ENCODE measurements at places on chromosomes 1 and 21. TPM values are rescaled to one million over a fixed set of nuclear protein-coding genes. Genes with fewer than 3 reads are reported as not detected.

DNA sequence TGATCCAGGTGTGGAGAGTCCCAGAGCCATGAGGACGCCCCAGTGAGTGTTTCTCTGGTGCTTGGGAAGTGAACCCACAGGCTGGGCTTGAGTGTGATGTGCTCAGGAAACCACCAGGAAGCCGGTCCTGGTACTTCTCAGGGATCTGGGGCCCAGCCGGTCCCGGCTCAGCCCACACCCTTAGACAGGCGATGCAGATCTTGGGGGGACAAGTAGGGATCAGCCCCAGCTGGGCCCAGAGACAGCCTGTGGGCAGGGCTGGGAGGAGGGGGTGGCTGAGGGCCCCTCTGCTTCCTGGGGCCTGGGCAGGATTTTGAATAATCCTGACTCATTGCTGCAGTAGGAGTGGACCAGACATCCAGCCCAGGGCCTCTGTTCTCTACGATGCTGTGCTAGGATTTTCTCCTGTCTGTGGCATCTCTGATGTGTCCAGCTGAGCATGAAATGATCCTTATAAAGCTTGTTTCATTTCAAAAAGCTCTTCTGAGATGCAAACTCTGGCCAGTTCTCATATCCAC is 698.0 kb downstream of the PTPRU start:
- DNase-seq, result no peak

DNA sequence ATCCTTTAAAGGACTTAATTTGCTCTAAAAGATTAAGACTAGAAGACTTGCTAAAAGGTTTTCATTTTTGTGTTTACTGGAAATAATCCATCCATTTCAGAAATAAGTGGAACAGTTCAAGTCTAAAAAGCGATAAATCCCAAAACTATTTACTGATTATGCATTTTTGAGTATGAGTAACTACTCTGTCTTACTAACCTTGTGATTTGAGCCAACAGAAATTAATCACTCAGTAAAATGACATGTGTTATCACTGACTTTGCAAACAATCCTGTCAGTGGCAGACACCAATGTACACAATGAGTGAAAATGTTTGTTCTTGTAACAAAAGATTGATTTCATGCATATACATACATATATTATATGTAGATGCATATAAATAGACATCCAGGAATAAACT is 218.0 kb downstream of the DENND1B start:
- DNase-seq, result no peak

GRCh38 chr1:177032434-177032833 is 132.1 kb downstream of the ASTN1 start:
- no peak for DNase-seq

- DNase-seq, result no peak
These were observed 2.0 kb upstream of the ST3GAL3 start for GRCh38 chr1:43705334-43705733.

DNA sequence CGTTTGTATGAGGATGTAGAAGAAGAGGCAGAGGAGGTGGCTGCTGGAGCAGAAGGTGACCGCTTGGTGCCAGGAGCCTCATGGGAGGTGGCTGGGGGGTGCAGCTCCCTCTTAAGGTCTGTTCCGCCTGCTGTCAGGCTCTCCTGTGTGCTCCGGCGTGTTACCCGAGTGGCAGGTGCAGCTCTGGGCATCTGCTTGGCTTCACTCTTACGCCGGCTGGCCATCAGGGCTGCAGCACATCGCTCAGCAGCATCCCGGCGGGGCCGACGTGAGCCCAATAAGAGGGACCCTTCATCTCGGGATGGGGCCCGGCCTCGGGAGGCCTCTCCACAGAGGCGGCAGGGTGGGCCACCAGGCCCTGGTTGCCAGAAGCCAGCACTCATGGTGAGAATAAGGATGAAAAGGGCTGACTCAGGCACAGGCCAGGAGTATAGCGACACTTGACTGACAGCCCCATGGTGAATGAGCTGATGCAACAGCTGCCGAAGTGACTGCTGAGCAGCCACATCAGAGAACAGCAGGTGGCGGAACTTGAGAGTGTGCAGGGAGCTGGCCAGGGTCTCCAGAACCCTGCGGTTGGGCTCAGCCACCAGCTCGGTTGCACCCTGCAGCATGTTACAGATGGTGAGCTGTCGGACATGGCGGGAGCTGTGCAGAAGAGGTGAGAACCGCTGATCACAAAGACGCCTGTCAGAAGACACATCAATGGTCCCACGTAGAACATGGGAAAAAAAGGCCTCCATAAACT is 17.5 kb downstream of the LRRC41 start:
- DNase-seq, result no peak

The PDC gene
- total RNA-seq, result not detected

- no peak for DNase-seq
These were observed 19.9 kb downstream of the LCE3E start for GRCh38 chr1:152546704-152547103.

GRCh38 chr1:8427493-8427892 is 109.6 kb downstream of the SLC45A1 start:
- DNase-seq, result no peak

The MAP3K7CL gene
- 2.0 TPM for total RNA-seq

The ISG15 gene
- total RNA-seq, result 11.6 TPM

The CD101 gene
- 1.8 TPM for total RNA-seq

GRCh38 chr1:57839067-57839466 is 415.2 kb upstream of the DAB1 start:
- no peak for DNase-seq

GRCh38 chr1:12402842-12403241 is 173.0 kb downstream of the VPS13D start:
- no peak for DNase-seq

DNA sequence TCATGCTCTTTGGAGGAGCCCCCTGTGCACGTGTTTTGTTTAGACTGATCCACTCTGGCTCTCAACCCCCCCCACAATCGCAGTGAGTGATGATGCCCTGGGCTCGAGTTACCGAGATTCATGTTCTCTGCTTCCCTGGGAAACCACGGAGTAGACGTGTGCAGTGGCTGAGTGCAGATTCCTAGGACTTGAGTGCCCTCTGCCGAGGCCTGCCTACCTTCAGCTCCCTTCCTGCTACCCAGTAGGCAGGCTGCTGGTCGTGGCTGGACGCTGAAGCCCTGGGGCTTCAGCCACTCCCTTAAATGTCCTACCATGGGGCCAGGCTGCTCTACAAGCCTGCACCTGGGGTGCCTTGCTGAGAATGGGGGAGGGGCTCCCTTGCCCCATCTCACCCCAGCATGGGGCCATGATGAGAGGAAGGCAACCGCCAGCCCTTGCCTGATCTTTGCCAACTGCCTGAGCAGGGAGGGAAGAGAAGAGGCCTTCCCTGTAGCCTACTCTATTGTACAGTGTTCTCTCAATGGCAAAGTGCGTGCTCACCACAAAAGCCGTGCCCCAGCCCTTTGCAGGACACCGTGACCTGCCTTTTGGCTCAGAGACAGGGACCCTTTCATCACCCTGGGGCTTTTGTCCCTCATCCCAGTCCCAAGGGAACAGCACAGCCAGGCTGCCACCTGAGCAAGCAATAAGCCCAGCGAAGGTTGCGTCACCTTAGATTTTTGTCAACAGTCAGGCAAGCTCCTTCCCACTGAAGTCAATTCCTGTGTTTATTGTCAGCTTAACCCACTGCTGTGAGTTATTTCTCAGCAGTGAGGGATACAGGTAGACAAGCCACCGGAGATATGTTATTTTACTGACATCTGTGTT is 4.1 kb upstream of the GRIK3 start:
- no peak for DNase-seq

DNA sequence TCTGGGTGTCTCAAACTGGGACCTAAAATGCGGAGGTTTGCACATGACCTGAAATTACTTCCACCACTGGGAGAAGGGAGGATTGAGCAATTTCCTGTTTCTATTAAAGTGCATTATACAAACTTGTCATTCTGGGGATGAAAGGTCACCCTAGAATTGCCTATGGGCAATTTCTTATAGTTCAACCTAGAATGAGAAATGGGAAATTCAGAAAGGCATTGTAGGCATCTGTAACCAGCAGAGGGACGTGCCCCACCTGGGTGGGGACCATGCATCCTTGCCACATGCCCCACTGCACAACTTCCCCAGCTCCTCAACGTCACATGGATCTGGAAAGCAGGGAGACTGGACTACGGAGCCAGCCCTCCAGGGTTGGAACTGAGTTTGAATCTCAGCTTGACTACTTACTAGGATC is 47.0 kb downstream of the MRPL39 start:
- no peak for DNase-seq

DNA sequence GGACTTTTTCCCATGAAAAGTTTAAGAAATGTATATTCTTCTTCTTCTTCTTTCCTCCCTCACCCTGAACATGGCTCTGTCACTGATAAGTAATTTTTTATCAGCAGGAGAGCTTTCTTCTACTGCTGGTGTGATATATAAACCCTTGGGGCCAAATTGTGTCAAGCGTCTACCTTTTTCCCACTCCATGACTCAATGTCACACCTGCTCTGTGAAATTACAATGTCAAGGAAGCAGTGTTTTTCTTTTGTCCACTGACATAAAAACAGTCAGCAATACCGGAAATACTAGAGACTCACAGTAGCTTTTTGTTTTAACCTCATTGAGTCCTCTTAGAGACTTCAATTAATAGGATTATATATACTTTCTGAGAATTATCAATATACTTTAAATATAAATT is 416.2 kb upstream of the ADGRL4 start:
- no peak for DNase-seq

The SLX9 gene
- 12.3 TPM for total RNA-seq

DNA sequence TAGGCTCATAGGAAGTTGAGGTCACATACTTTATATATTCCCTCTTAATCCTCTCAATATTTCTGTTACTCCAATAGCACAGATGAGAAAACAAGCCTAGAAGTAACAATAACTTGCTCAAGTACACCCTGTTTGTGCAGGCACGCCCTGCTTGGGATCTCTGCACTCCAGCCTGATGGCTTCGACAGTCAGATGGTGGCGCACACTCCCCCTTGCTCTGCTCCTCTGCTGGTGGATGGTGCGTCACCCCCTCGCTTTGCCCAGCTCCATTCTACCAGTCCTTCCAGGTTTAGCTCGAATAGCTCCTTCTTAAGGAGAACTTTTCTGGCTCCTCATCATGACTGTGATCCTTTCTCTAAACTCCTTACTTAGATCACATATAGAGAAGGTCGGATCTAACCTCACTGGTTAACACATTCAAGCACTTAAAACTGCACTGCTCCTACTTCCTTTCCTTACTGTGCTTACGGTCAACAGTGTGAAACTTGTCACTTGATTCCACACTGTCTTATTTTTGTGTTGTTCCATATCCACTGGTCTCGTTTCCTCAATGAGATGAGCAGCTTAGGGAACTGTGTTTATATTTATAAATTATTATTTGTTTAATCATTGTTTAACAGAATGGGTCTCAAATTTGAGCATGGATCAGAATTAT is 3.0 kb downstream of the TSPAN2 start:
- no peak for DNase-seq

The NFASC gene
- total RNA-seq, result 5.9 TPM

The ANXA9 gene
- total RNA-seq, result 17.6 TPM

DNA sequence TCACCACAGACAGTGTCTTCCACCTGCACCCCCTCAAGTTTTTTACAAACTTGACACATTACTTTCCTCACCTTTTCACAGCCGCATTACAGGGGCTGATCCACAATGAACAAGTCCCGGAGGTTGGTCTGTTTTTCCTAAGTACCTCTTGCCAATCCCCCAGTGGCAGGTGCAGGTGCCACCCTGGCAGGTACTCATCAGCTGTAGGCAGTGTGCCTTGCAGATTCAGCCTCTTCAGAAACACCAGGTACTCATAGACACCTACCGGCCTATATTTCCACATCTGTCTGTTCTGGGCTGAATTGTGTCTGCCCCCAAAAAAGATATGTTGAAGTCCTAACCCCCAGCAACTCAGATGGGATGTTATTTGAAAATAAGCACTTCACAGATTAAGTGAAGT is 81.4 kb upstream of the CNIH3 start:
- DNase-seq, result peak; percentile 52

The MPL gene
- 0.12 TPM for total RNA-seq

The FMOD gene
- total RNA-seq, result 6.2 TPM

DNA sequence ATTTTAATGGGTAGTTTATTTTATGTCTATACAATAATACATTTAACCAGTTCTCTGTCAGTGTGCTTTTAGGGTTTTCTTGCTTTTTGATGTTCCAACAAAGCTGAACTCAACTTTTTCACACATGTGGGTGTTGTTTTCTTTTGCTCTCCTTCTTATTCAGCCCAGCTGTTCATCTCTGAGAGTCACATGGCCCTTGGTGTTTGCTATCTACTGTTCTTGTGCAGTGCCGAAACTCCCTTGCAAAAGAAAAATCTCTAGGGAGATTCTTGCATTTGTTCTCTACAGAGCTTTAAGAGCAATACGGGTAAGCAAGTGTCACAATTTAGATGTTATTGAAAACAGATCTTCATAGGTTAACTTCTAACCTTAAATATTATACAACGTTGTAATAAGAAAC is 281.1 kb upstream of the CXADR start:
- no peak for DNase-seq

The TAL1 gene
- total RNA-seq, result 1.0 TPM

The PCP4L1 gene
- not detected for total RNA-seq

DNA sequence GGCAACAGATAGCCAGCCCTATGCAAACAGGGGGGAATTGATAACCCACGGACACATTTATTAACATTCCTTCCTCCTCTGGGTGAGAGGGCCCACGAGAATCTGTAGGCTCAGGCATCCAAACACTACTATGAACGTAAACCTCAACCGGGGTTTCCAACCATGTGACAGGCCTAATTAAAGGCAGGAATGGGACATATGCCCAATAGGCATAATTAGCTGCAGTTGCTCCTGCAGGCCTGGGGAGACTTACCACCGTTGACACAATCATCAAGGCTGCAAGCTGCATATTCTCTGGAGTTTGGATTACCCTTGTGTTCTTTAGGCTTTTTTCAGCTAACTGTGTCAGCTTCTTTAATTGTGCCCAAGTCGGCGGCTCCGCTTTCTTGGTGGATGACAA is 22.2 kb upstream of the GBP1 start:
- no peak for DNase-seq

DNA sequence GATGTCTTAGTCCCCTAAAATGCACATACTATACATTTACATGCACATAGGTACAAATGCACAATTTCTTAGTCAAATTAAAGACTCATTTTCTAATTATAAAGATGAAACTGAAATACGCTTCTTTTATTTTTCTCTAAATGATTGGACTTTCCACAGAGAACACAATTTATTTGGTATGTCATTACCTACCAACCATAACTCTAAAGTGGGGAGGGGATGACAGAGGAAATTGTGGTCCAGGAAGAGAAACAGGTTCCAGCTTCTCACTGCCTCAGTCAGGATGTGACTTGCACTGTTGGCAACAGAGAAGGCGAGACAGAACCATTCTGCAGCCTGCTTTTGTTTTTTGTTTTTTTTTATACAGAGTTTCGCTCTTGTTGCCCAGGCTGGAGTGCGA is 1189.2 kb downstream of the PLA2G4A start:
- DNase-seq, result no peak

The DCST2 gene
- total RNA-seq, result 0.23 TPM

DNA sequence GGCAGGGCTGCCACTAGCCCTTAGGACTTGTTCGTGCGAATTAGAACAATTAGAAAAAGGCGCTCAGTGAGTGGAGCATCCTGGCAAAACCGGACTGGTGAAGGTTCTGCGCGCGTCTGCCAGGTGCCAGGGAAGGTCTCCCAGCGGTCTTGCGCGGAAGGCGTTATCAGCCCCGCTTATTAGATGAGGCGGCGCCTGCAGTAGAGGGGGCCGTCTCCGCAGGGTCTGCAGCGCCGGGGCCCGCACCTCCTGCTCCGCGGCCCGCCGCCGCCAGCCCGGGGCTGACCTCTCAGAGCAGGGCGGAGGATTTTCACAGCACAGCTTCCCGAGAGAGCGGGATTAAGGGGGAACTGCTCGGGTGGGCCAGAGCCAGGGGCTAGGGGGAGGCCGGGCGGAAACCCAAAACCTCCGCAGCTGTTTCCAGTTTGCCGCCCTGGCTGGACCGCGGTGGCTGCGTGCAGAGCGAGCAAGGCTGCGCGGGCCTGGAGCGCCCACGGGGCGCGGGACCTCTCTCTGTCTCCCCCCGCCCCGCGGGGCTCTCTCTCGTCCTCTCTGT is 155.2 kb downstream of the FOXD2 start:
- no peak for DNase-seq
